ENCODE measurements at places on chromosomes 7 and 10. TPM values are rescaled to one million over a fixed set of nuclear protein-coding genes. Genes with fewer than 3 reads are reported as not detected.

TEX36 gene
- polyA plus RNA-seq: not detected

MDFIC gene
- polyA plus RNA-seq: 20.3 TPM

CAV2 gene
- not detected for polyA plus RNA-seq

ELN gene
- polyA plus RNA-seq: not detected

PHYHIPL gene
- polyA plus RNA-seq: not detected

DNA sequence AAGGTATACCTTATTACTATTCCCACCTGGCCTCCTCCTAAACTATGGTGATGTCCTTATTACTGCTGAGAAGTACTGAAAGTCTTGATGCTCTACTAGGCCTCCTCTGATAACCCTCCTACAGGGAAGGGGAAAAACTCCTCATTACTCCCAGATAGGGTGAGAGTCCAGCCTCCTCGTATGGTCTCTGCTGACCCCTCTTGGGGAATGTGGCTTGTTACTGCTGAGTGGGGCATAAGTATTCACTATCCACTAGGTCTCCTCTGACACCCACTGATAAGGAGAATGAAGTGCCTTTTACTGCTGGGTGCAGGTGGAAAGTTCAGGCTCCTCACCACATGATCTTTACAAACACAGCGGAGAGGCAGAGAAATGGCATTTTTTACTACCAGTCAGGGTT is 222.9 kb downstream of the CHRM2 start:
- no peaks in the 10 kb centered on the region for H3K36me3 ChIP-seq
- DNase-seq: no peak
- H3K4me3 ChIP-seq: no peak overlapping the region

GRCh38 chr10:86733260-86733671 is 23.2 kb upstream of the BMPR1A start:
- no peak overlapping the region for H3K4me3 ChIP-seq
- H3K4me1 ChIP-seq: no peaks in the 10 kb centered on the region
- H3K27me3 ChIP-seq: peaks cover 3% of the 10 kb centered on the region
- DNase-seq: no peak
- no peak overlapping the region for H3K27ac ChIP-seq

- no peaks in the 10 kb centered on the region for H3K36me3 ChIP-seq
- no peak overlapping the region for H3K27ac ChIP-seq
- no peak for DNase-seq
- no peak overlapping the region for H3K4me3 ChIP-seq
- peaks cover 7% of the 10 kb centered on the region for H3K27me3 ChIP-seq
Observed at GRCh38 chr10:117761695-117762094, 219.1 kb downstream of the EMX2 start.

- H3K4me1 ChIP-seq: peaks cover 7% of the 10 kb centered on the region
- no peak overlapping the region for H3K27ac ChIP-seq
- H3K36me3 ChIP-seq: peaks cover 3% of the 10 kb centered on the region
Observed at GRCh38 chr10:68938117-68938516, 17.9 kb upstream of the DDX21 start.

DNA sequence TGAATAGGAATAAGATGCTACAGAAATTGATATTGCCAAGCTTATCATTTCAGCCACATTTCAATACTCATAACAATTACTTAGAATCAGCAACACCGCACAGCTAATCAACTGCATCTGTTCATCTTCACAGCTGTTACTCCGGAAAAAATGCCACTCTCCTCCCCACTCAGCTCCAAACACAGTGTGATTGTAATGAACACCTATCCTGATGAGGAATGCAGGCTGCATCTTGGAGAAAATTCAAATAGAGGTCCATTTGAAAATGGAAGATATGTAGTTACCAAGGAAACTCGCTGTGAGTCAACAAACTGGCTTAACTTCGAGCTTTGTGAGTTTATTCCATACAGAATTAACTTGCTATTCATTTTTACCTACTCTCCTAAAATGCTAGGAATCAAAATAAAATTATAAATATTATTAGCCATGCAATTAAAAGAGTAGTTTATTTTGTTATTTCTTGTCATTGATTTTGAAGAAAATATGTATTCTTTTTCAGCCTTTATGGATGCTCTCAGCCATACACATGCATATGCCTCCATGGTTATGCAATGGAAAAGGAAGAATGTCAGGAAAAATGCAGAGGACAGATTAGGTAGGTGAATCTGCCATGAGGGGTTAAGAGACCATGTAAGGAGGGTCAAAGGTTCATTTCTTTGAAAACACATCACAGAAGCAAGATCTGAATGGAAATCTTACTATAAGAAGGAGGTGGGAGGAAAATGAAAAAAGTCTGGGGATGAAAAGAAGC is 267.2 kb downstream of the POM121L12 start:
- DNase-seq: no peak
- no peaks in the 10 kb centered on the region for H3K27me3 ChIP-seq

- no peak overlapping the region for H3K27ac ChIP-seq
- peaks cover 6% of the 10 kb centered on the region for H3K27me3 ChIP-seq
- DNase-seq: no peak
- H3K4me3 ChIP-seq: no peak overlapping the region
- H3K36me3 ChIP-seq: peaks cover 4% of the 10 kb centered on the region
- peaks cover 5% of the 10 kb centered on the region for H3K4me1 ChIP-seq
Observed at GRCh38 chr10:123270221-123270620, 116.0 kb downstream of the BUB3 start.

- DNase-seq: no peak
- peaks cover 1% of the 10 kb centered on the region for H3K27me3 ChIP-seq
- no peak overlapping the region for H3K4me3 ChIP-seq
- H3K27ac ChIP-seq: peak overlapping the region; percentile 70
Observed at GRCh38 chr7:35630024-35630972, 64.6 kb downstream of the HERPUD2 start.

GRCh38 chr10:91593834-91594233 is 39.0 kb downstream of the PPP1R3C start:
- H3K27me3 ChIP-seq: peaks cover 1% of the 10 kb centered on the region
- H3K4me3 ChIP-seq: no peak overlapping the region
- H3K27ac ChIP-seq: no peak overlapping the region
- H3K4me1 ChIP-seq: no peaks in the 10 kb centered on the region
- no peaks in the 10 kb centered on the region for H3K36me3 ChIP-seq

GRCh38 chr10:122838880-122839279 is 6.8 kb downstream of the CUZD1 start:
- no peak for DNase-seq
- no peak overlapping the region for H3K4me3 ChIP-seq
- peaks cover 22% of the 10 kb centered on the region for H3K36me3 ChIP-seq
- H3K4me1 ChIP-seq: no peaks in the 10 kb centered on the region

- no peaks in the 10 kb centered on the region for H3K36me3 ChIP-seq
- no peak overlapping the region for H3K4me3 ChIP-seq
- H3K27ac ChIP-seq: no peak overlapping the region
- peaks cover 2% of the 10 kb centered on the region for H3K4me1 ChIP-seq
- H3K27me3 ChIP-seq: peaks cover 5% of the 10 kb centered on the region
Observed at GRCh38 chr10:129800796-129801340, 163.2 kb downstream of the EBF3 start.

- H3K27me3 ChIP-seq: peaks cover 9% of the 10 kb centered on the region
- peaks cover 63% of the 10 kb centered on the region for H3K4me1 ChIP-seq
- no peak overlapping the region for H3K27ac ChIP-seq
- DNase-seq: no peak
- H3K36me3 ChIP-seq: no peaks in the 10 kb centered on the region
Observed at GRCh38 chr7:127858091-127858914, 172.9 kb downstream of the LRRC4 start.

GRCh38 chr7:4784799-4785198 is 9.4 kb downstream of the AP5Z1 start:
- H3K4me3 ChIP-seq: no peak overlapping the region
- H3K4me1 ChIP-seq: no peaks in the 10 kb centered on the region
- no peaks in the 10 kb centered on the region for H3K36me3 ChIP-seq
- no peak for DNase-seq

DNA sequence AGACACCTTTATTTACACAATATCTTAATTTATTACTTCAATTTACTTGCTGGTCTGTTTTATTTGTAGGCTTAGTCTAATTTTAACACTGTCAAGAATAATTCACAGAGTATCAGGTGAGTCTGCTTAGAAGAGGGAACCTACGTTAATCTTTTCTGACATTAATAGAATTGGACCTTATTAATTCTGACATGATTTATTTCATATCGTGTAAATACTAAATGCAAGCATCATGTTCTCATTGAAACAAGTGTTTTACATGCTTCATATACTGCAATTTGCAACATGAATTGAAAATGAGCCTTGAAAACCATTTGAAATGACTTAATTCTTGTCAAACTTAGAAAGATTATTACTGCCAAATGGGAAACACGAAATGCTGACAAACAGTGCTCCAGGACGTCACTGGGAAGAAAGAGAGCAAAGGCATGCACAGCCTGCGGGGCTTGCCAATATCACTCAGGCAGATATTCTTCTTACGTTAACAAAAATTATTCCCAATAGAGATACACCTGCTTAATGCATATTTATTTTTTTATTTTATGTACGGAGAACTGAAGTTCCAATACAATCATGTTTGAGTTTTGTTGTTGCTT is 282.0 kb upstream of the AKR1E2 start:
- DNase-seq: no peak
- H3K27ac ChIP-seq: no peak overlapping the region
- no peaks in the 10 kb centered on the region for H3K36me3 ChIP-seq
- no peak overlapping the region for H3K4me3 ChIP-seq

All from immature natural killer cell (primary cell).